ENCODE measurements at places on chromosomes 6 and 20. TPM values are rescaled to one million over a fixed set of nuclear protein-coding genes. Genes with fewer than 3 reads are reported as not detected.

- no peak overlapping the region for H3K27ac ChIP-seq
- peaks cover 7% of the 10 kb centered on the region for H3K4me1 ChIP-seq
- no peak overlapping the region for H3K4me3 ChIP-seq
Observed at GRCh38 chr6:42571611-42572342, 7.9 kb downstream of the UBR2 start.

LY6G6F gene
- total RNA-seq = not detected

GRCh38 chr20:43832961-43833360 is 81.7 kb upstream of the TOX2 start:
- H3K27ac ChIP-seq = no peak overlapping the region
- H3K4me3 ChIP-seq = no peak overlapping the region
- H3K4me1 ChIP-seq = no peaks in the 10 kb centered on the region
- H3K27me3 ChIP-seq = no peaks in the 10 kb centered on the region
- H3K36me3 ChIP-seq = no peaks in the 10 kb centered on the region

CRISP2 gene
- total RNA-seq = 4.0 TPM

DNA sequence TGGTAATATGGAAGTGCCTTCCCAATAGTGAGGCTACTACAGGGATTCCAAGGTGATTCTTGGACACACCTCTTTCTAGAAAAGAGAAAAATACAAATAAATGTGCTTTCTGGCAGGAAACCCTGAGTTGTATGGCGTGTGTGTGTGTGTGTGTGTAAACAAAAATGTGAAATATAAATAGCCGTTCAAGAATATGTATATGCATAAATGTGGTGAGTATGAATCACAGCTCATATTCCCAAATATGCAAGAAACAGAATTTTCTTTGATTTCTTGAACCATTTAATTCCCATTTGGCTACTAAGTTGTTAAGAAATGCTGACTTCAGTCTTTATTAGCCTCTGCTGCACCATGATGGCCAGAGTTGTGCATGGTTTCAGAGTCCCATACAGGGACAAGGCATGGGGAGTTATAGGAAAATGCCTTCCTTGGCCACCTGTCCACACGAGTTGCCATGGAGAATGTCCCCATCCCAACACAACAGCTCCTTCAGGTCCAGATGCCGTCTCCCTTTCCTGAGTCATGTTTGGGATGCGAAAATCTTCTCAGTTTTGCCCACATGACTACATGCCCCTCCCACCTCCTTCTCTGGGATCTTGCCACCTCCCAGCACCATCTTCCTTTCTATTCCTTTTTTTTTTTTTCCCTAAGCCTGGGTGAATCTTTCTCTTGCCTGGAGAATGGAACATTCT is 312.4 kb upstream of the ECI2 start:
- H3K27me3 ChIP-seq = no peaks in the 10 kb centered on the region
- H3K4me1 ChIP-seq = no peaks in the 10 kb centered on the region
- DNase-seq = peak; percentile 14
- no peaks in the 10 kb centered on the region for H3K36me3 ChIP-seq

DNA sequence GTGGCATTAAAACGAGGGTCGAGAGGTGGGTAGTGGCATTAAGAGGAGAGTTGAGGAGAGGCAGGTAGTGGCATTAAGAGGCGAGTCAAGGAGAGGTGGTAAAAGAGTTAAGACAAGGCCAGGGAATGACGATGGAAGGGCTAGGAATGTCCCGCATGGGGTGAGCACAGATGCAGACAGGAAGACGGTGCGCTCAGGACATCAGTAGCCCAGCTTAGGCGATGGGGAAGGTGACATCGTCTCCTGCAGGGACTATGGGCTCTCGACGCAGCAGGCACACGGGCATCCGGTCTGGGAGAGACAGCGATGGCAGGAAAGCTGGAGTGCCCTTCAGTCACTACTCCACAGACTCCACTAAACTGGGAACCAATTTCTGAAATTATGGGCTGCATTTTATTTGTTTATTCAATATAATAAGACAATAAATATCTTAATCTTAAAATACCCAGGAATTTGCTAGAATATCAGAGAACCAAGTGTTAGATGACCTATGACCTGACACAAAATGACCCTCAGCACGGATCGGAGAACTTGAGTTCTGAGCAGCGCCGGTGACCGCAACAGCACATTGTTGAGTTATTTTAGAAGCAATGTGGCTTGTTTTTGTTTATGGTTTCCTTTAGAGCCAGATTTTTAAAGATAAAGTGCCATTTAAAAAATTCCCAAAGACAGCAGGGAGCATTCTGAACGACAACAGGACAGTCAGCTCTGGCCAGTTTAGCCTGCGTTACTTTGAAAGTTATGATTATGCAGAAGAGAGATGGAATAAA is 177.7 kb downstream of the SMOC2 start:
- H3K4me1 ChIP-seq = no peaks in the 10 kb centered on the region
- no peaks in the 10 kb centered on the region for H3K36me3 ChIP-seq
- DNase-seq = no peak
- H3K27ac ChIP-seq = no peak overlapping the region

DNA sequence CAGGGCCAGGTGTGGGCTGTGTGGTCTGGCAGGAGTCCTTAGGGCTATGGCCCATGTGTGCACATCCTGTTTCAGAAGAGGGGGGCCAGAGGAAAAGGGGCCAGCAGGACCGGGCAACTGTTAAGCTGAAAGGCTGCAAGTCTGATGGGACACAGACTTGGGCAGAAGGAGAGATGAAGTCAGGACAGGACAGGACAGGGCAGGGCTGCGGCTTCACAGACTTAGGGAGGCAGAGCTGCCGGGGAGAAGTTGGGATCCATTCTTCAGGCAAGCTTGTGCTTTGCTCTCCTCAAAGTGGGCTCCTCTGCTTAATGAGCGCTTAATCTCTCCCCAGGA is 28.7 kb downstream of the MOCS1 start:
- H3K4me1 ChIP-seq = no peaks in the 10 kb centered on the region
- no peak overlapping the region for H3K4me3 ChIP-seq
- H3K36me3 ChIP-seq = peaks cover 7% of the 10 kb centered on the region
- H3K27ac ChIP-seq = peak overlapping the region; percentile 41
- no peaks in the 10 kb centered on the region for H3K27me3 ChIP-seq
- DNase-seq = no peak

- H3K27ac ChIP-seq = peak overlapping the region; percentile 97
- H3K27me3 ChIP-seq = no peaks in the 10 kb centered on the region
- H3K36me3 ChIP-seq = no peaks in the 10 kb centered on the region
- DNase-seq = peak; percentile 47
Observed at GRCh38 chr6:7106752-7107577, 796 bp upstream of the RREB1 start.

CST4 gene
- not detected for total RNA-seq

- H3K36me3 ChIP-seq = no peaks in the 10 kb centered on the region
- peaks cover 6% of the 10 kb centered on the region for H3K4me1 ChIP-seq
- no peak overlapping the region for H3K4me3 ChIP-seq
- DNase-seq = no peak
- no peaks in the 10 kb centered on the region for H3K27me3 ChIP-seq
Observed at GRCh38 chr20:58639182-58640146, 11.6 kb upstream of the STX16 start.

FAM217A gene
- total RNA-seq = not detected

ZC3H12D gene
- 4.7 TPM for total RNA-seq

GRCh38 chr20:59746155-59746554 is 141.8 kb downstream of the PHACTR3 start:
- H3K4me1 ChIP-seq = peaks cover 12% of the 10 kb centered on the region
- no peak overlapping the region for H3K4me3 ChIP-seq
- no peaks in the 10 kb centered on the region for H3K27me3 ChIP-seq
- H3K36me3 ChIP-seq = no peaks in the 10 kb centered on the region
- H3K27ac ChIP-seq = no peak overlapping the region
- no peak for DNase-seq

FNDC1 gene
- total RNA-seq = 8.6 TPM

PDE10A gene
- total RNA-seq = 4.8 TPM

KHDC1L gene
- not detected for total RNA-seq

DNA sequence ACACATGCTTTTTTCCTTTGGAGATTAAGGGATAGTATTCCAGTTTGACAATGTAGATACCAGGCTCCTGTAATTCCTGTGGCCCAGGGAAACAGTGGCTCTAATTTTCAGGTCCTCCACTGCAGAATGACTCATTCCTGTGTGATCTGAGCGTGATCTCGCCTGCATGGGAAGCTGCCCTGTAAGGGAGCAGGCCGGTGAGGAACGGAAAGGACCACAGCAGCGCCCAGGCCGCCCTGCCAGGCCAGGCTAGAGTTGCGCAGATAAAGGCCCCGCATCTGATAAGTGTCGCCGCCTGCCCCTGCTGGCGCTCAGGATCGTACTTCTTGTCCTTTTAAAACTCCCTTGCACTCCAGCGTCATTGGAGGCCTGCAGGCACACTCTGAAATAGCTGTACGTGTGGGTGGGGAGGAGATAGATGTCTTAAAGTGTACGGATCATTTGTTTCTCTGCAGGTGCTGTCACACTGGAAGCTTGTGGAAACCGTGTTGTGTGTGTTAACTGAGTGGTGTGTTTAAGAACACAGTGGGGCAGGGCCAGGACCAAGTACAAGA is 60.7 kb downstream of the SYNJ2 start:
- H3K4me1 ChIP-seq = peaks cover 15% of the 10 kb centered on the region
- no peak for DNase-seq
- H3K27me3 ChIP-seq = no peaks in the 10 kb centered on the region
- no peaks in the 10 kb centered on the region for H3K36me3 ChIP-seq
- H3K4me3 ChIP-seq = no peak overlapping the region

RIPPLY2 gene
- total RNA-seq = not detected

IL17F gene
- not detected for total RNA-seq

RIPOR2 gene
- total RNA-seq = 66.9 TPM

TMEM151B gene
- total RNA-seq = 0.21 TPM

MMP24 gene
- 2.3 TPM for total RNA-seq

DNA sequence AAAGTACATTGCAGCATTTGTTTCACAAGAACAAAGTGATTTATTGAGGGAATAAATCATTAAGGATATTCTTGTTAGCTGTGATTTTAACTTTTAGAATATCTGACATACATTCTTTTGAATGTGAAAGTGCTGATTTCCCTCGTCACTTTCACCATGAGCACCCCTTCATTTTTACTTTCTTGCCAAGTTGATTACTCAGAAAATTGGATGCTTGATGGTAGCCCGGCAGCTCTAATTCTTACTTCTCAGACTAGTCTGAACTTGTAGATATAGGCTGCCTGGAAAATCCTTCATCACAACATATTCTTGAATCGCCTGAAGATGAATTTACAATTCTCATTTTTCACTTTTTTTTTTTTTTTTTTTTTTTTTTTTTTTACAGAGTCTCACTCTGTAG is 147.1 kb upstream of the SMLR1 start:
- H3K4me1 ChIP-seq = no peaks in the 10 kb centered on the region
- no peak for DNase-seq
- no peaks in the 10 kb centered on the region for H3K36me3 ChIP-seq
- H3K4me3 ChIP-seq = no peak overlapping the region
- no peak overlapping the region for H3K27ac ChIP-seq
- H3K27me3 ChIP-seq = no peaks in the 10 kb centered on the region

DNA sequence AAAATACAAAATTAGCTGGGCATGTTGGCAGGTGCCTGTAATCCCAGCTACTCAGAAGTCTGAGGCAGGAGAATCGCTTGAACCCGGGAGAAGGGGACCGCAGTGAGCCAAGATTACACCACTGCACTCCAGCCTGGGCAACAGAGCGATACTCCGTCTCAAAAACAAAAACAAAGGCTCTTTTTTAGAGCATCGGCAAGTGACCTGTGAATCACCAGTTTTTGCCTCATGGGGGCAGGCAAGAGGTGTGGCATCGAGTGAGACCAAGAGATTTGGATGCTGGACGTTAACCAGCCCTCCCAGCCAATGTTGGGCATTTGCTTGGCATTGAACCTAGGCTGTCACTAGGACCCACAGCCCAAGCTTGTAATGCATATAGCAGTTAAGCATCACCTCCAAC is 14.6 kb upstream of the CDK5RAP1 start:
- H3K4me3 ChIP-seq = no peak overlapping the region
- peaks cover 8% of the 10 kb centered on the region for H3K36me3 ChIP-seq
- no peak overlapping the region for H3K27ac ChIP-seq

NCOA3 gene
- 31.9 TPM for total RNA-seq

SLA2 gene
- 1.6 TPM for total RNA-seq

IPCEF1 gene
- 18.1 TPM for total RNA-seq

IL20RA gene
- 16.2 TPM for total RNA-seq

GRCh38 chr6:43172104-43173007 is 1.3 kb downstream of the SRF start:
- H3K4me3 ChIP-seq = peak overlapping the region; percentile 83
- H3K27ac ChIP-seq = peak overlapping the region; percentile 97
- H3K36me3 ChIP-seq = peaks cover 20% of the 10 kb centered on the region
- no peaks in the 10 kb centered on the region for H3K27me3 ChIP-seq
- peaks cover 22% of the 10 kb centered on the region for H3K4me1 ChIP-seq
- DNase-seq = peak; percentile 26

DNA sequence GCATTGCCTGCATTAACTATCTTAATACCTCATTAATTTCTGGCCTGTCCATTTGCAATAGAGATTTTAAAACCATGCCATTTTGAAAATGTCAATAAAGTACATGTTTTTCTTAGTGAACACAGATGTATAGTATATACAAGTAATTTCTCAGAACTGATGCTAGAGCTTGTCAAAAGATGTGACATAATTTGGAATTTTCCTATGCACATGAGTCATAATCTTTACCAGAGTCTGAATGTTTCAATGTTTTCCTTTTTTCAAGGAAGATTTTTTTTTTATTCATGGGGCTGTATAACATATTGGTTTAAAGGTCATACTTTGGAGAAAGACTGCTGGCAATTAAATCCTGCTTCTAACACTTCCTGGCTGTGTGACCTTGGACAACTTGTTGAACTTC is 1347.5 kb upstream of the ADGRB3 start:
- no peaks in the 10 kb centered on the region for H3K36me3 ChIP-seq
- no peaks in the 10 kb centered on the region for H3K27me3 ChIP-seq
- DNase-seq = no peak
- H3K4me1 ChIP-seq = no peaks in the 10 kb centered on the region

DNA sequence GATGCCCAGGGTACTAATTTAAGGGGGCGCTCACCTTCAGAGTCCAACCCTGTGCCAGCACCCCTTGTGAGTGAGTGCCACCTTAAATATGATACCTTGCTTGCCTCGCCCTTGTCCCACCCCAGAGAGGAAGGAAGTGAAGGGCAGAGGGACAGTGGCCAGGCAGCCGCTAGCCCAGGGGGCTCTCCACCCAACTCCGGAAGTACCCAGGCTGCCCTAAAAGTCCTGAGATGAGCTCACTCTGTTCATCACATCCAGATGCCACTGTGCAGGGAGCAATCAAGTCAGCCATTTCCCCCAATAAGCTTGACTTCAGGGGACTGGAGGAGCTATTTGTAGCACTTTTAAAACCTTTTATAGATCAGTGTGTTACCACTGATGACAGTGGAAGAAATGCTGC is 25.0 kb upstream of the STX16 start:
- H3K27me3 ChIP-seq = no peaks in the 10 kb centered on the region
- no peak overlapping the region for H3K4me3 ChIP-seq
- DNase-seq = no peak

MICA gene
- total RNA-seq = 48.2 TPM

Data from lung (tissue), 17 donors.